HFF-Myc (cell line): ENCODE measurements at places on chromosomes 3 and 15.

DNA sequence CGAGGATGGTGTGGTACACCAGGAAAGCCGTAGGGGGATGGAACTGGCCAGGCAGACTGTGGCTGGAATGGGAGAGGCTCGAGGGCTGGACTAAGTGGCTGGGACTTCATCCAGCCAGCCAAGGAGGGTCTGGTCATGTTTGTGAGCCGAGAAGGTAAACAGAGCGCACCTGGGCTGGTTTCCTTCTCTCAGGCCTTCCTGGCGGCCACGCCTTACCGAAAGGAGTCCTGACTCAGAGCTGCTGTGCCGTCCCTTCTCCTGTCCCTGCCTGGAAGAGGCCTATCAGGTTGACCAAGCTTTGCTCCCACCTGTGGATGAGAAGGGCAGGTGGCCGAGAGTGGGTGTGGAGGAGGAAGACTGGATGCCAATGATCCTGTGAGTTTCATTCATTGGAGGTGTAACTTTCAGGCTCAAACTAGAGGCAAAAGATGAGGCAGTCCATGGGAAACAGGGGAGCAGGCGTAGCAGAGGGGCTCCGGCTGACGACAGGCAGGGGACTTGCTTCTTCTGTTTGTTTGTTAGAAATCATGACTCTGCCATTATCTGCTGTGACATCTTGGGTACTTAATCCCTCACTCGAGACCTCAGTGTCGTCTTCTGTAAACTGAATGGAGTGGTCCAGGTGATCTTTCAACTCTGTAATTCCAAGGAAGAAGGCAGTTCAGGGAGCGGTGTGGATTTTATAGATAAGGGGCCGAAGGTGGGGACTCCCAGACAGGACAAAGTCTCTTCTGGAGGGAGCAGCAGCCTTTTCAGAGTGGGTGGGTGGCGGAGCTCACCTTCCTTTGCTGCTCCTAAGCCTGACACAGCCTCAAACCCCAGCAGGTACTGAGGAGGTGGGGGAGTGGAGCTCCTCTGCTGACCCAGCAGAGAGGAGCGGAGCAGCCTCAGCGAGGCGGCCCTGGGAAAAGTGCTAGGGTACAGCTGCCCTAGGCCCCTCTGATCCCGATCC is 71.8 kb upstream of the GATM start:
- no peak for DNase-seq

DNA sequence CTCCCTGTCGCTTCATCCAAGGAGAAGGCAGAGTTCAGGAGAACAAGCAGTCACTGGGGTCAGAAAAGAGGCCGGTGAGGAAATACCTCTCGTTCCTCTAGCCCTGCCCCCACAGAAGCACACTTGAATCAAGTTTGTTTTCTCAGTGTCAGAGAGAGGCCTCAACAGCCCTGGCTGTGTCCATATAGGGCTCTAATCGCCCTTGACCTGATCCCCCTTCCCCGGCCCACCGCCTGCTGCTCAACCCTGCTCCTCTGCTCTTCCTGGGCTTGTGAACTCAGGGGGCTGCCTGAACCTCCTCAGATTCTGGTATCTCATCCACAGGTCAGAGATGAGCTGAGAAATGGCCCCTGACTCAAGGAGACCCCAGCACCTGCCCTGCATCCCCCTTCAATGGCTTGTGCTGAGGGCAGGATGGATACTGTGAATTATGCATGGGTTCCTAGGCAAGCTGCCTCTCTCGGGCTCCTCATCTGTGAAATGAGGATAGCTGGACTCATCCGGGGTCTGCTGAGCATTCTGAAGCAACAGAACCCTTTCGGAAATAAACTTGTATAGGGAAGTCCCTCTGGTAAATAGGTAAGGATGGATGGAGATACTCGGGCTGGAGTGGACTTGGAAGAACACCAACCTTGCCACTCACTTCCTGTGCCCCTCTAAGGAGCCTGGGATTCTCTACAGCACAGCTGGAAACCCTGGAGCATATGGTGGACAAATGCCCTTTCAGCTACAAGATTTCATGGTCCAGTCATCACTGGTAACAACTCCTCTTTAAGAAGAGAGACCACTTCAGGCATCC is 147.5 kb downstream of the STT3B start:
- DNase-seq: no peak

DNA sequence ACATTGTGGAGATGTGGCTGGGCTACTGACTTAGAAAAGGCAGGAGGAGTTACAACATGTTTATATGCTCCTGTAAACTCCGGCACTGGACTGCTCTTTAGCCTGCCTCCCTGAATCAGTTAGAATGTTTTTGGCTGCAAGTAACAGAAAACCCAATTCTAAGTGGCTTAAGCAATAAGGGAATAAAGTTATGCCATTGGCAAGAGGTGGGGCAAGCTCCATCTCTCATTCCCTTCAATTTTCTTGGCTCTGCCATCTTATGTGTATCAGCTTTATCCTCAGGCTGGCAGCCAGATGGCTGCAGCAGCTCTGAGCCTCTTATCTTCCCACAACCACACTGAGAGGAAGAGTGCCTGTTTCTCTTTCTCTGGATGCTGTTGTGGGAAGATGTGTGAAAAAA is 22.4 kb upstream of the MEIS2 start:
- DNase-seq: no peak

DNA sequence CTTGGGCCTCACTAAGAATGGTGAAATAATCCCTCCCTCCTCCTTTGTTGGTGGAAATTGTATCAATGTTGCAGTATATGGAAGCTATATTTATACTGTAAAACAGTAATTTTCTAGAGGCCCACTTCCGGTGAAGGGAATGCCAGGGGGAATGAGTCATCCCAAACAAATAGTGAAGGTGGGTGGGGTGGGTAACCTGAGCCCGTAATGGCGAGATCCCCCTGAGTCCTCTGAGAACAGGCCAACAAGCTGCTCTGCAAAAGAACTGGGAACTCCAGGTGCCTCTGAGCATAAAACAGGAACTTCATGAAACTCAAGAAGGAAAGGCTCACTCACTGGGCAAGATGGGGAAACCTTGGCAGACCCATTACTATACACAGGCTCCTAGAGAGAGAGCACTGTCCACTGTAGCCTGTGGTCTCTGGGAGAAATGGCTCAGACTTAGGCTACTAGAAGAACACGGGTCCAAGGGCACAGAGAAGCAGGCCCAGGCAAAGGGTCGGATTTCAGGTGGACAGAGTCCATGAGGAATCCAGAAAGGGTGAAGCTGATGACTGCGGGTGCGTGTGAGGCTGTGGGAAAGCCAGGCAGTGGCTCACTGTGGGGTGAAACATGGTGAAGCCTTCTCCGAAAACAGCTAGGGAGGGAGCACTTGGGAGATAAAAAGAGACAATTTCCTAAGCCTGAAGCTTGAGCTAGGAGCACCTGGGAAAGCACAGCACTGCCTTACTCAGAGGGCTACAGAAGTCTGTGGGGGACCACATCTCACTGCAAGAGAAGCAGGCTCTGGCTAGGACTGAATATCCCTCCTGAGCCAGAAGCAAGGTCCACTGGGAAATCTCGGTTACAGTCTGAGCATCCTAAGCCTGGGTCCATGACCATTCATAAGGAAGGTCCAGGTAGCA is 19.8 kb downstream of the LARP6 start:
- peak; percentile 76 for DNase-seq

- peak; percentile 100 for DNase-seq
Observed at GRCh38 chr3:14144423-14145075, 19.7 kb downstream of the TMEM43 start.

DNA sequence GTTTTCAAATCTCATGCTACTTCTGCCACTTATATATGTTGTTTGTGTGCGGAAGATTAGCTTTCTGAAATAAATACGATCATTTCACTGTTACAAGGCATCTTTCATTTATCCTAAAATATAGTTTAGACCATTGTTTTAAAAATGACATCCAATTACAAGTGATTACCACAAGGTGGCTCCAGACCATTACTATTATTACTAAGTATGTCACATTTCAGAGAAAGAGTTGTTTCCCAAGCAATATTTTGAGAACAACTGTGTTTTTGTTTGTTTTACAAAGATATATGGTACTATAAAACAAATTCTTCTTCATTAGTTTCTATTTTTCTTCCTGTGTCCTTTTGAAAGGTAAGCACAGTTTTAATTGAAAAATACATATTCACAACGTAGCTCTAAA is 136.0 kb upstream of the RAP2B start:
- DNase-seq: peak; percentile 40

GRCh38 chr15:60191016-60191415 is 186.9 kb downstream of the FOXB1 start:
- no peak for DNase-seq

DNA sequence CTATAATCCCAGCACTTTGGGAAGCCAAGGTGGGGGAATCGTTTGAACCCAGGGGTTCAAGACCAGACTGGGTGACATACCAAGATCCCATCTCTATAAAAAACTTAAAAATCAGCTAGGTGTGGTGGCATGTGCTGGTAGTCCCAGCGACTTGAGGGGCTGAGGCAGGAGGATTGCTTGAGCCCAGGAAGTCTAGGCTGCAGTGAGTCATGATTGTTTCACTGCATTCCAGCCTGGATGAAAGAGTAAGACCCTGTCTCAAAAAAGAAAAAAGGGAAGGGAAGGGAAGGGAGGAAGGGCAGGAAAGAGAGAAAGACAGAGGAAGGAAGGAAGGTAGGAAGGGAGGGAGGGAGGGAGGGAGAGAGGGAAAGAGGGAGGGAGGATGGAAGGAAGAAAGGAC is 133.7 kb upstream of the LRRN1 start:
- no peak for DNase-seq

DNA sequence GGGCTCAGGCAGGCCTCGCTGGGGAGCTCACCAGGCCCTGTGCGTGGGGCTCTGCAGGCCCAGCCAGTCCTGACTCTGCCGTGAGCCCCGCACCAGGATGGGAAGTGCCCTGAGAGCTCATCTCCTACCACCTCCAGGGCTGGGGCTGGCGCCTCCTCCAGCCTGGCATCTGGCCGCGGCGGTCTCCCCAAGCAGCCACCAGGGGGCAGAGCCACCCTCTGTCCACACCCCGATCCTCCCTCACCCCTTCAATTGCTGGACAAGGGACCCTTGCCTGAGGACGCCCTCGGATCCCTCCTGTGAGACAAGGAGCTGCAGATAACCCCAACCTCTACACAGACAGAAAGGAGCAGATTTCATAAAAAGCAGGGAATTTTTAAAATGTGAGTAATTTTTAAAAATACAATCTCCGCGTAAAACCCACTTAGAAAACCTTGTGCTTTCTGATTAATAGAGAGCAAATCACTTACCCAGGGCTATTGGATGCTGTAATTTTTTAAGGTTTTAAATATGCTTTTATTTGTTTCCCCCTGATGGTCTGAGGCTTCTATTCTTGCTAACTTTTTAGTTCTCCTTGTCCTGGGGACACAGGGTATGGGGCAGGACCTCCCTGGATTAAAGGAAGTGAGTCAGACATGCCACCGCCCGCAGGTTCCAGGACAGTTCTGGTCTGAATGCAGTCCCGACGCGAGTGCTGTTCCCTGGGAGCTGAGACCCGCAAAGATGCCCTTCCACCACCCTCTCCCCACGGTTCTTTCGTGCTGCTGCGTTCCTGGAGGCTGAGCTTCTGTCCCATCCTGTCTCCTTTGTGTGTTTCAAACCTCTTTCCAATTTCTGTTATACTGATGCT is 52.3 kb upstream of the CHRNA7 start:
- no peak for DNase-seq

DNA sequence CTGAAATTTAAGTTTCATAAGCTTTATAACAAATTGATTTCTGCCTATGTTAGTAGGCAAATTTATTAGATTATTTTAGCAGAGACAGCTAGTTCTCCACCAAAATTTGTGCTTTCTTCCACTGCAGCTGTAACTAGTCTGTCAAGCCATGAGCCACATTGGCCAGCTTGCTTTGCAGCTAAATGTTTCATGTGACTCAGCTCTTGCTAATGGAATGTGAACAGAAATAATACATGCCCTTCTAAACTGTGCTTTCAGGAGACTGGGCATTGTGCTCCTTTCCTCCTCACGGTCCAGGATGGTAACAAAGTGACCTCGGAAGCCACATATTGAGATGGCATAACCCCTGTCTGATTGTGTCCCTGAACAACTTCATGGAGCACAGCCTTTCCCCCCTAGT is 51.3 kb upstream of the KPNA4 start:
- DNase-seq: no peak

GRCh38 chr3:28050885-28051284 is 190.5 kb upstream of the CMC1 start:
- DNase-seq: no peak

GRCh38 chr15:24777307-24777706 is 101.7 kb downstream of the NPAP1 start:
- no peak for DNase-seq

- DNase-seq: no peak
Observed at GRCh38 chr3:182913889-182914288, 66.4 kb downstream of the DCUN1D1 start.

GRCh38 chr3:133757701-133758567 is 11.7 kb downstream of the TF start:
- no peak for DNase-seq

GRCh38 chr3:194522579-194523046 is 35.8 kb upstream of the ATP13A3 start:
- no peak for DNase-seq

DNA sequence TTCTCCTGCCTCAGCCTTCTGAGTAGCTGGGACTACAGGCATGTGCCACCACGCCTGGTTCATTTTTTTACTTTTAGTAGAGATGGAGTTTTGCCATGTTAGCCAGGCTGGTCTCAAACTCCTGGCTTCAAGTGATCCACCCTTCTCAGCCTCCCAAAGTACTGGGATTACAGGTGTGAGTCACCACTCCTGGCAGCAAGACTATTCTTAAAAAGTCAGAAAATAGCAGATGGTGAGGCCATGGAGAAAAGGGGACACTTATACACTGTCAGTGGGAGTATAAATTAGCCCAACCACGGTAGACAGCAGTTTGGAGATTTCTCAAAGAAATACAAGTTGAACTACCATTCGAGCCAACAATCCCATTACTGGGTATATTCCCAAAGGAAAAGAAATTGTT is 603.3 kb upstream of the TBL1XR1 start:
- no peak for DNase-seq

- DNase-seq: no peak
Observed at GRCh38 chr3:100577382-100578008, 31.9 kb upstream of the ADGRG7 start.

DNA sequence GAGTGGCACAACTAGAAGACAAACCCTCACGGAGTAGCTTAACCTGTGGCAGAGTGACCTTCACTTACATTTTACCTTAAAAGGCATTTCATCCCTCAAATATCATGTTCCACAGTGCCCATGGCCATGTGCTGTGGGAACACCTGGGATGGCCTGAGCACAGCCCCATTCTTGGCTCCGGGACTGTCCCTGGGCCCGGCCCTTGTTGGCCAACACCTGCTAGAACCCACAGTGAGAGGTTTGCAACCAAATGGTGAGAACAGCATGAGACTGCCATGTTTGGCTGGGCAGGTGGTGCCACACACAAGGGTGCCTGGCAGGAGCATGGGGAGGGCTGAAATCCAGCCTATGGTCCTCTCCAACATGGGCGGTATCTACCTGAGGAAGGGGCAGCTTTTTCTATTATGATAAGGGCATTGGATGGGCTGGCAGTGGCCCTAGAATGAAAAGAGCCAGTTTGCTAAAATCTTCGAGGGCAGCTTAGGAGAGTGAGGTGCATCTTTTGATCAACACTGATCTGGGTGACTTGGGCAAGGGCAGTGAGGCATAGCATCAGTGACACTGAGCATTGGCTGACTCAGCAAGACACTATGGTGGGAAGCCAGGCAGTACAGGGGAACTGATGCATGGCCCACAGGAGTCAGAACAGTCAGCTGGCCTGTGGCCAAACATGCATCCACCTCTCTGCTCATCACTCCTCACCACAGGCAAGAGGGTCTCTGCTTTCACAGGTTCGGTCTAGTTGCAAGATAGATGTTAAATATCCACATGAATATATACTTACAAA is 53.9 kb downstream of the SYNM start:
- DNase-seq: no peak
